ENCODE measurements at places on chromosomes 1 and 21. TPM values are rescaled to one million over a fixed set of nuclear protein-coding genes. Genes with fewer than 3 reads are reported as not detected.

GRCh38 chr1:206725109-206725963 is 40.6 kb downstream of the MAPKAPK2 start:
- DNase-seq = no peak

CKS1B gene
- total RNA-seq = 68.2 TPM

HAO2 gene
- total RNA-seq = 0.27 TPM

GRCh38 chr1:232748910-232749368 is 56.3 kb upstream of the MAP10 start:
- DNase-seq = no peak
